ENCODE measurements at places on chromosomes 2 and 18. TPM values are rescaled to one million over a fixed set of nuclear protein-coding genes. Genes with fewer than 3 reads are reported as not detected.

DNA sequence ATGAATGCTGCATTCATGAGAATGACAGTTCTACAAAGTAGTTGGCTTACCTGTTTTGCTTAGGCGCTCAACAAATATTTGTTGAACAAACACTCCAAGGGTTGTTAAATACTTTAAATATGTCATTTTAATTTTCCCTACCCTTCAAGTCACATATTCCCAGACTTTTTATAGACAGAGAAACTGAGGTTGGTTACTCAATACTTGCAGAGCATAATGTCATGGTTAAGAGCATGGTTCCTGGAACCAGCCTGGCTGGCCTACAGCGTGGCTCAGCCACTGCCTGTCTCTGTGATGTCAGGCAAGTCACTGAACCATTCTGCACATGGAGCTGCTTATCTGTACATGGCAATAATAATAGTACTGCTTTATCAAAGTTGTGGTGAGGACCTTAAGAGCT is 120.0 kb upstream of the STK17B start:
- no peak for DNase-seq

DNA sequence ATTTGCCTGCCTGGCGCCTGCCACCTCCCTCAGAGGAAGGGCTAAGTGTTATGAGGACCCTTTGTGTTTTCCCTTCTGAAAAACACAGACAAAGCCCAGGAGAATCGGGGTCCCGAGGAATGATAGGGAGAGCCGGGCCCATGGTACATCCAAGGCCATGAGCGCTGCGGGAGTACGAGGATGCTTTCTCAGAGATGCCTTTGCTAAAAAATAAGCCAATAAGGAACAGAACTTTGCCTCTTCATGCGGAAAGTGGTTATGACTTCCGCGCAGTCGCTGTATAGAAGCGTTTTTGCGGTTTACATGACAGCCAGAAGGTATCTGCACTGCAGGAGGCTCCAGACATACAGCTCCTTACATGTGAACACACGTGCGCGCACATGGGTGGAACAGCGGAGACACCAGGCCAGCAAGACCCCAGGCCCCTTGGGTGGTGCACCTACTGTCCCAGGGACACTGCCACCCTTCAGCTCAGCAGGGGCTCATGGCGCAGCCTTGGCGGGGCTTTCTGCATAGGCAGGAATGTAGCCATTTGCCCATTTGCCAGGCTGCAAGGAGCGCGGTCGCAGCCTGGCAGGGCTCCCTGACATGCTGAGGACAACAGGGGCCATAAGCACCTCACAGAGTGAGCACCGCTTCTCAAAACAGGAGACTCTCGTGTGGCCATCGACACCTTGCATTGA is 252.4 kb upstream of the SALL3 start:
- no peak for DNase-seq

- no peak for DNase-seq
These were observed 35.2 kb downstream of the NPPC start for GRCh38 chr2:231890896-231891513.

DNA sequence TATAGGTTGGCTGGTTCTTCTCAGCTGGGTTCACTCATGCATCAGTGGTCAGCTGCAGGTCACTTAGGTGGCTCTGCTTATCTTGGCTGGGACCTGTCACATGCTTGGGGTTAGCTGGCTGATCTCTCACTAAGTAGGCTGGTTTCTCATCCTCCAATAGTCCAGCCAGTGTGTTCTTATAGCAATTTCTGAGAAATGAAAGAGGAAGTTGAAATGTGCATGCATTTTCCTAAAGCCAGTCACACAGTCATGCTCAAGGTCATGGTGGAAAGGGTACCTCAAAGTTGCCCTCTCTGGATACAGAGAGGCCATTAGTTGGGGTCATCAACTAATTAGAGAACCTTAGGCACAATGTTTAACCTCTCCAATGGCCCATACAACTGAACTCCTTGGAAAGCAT is 64.4 kb downstream of the KLHL29 start:
- DNase-seq: no peak

GRCh38 chr2:150167711-150168110 is 319.8 kb downstream of the RND3 start:
- DNase-seq: no peak

TNFAIP6 gene
- 2.3 TPM for total RNA-seq

CBLN2 gene
- 3.2 TPM for total RNA-seq

BBS5 gene
- total RNA-seq: 2.7 TPM

Data from mucosa of descending colon (tissue), 3 donors.